ENCODE measurements at places on chromosomes 11 and 22.

DNA sequence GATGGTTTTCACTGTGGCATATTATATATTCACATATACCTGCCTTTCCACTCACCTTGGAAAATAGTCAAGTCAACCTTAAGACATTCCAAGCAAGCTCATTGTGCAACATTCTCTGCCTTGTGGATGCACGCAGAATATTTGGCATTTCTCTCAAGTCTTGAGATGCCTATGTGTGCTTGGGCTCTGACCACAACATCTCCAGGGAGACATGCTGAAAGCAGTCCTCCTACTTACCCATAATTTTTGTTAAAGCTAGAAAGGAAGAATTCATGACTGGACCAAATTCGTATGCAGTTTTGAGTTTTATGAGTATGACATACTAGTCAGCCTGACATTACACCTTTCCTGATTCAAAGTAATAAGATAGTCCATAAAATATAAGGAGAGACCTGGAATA, 684.0 kb downstream of the OPCML start:
- DNase-seq, result no peak

DNA sequence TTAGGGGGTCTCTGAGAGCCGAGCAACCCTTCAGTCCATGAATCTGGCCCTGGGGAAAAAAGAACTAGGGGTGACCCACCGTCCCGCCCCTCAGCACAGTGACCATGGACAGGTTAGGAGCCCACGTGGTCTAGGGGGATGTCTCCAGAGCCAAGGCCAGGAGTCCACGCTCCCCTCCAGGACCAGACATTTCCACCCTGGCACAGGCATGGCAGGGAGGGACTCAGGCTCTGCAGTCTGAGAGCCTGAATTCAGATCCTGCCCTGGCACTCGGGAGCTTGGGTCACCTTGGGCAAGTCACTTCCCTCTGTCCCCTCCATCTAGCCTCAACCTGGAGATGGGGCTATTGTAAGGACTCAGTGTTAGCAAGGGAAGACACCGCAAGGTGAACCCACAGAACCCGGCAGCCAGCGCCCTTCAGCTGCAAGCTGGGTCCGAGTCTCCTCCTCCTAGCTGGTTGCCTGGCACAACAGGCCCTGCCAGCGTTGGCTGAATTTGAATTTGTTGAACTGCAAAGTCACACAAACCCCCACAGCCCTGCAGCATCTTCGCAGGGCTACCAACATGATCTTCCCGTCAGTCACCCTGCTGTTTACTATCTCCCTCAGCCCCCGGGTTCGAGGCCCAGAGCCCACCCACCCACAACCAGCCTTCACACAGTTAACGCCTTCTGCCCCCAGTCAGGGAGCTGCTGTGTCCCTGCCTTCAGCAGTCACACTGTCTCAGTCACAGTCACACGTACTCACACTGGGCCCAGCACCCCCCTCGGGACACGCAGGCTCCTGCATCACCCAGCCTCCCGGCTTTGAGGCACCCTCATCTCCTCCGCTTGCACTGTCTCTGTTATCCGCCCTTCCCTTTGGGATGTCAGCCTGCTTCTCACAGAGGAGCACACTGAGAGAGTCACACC, 603 bp upstream of the PDGFB start:
- DNase-seq, result no peak

GRCh38 chr11:64372021-64372420, 13.1 kb downstream of the RPS6KA4 start:
- DNase-seq, result no peak

GRCh38 chr22:38325587-38325986, 8.4 kb upstream of the CSNK1E start:
- DNase-seq, result no peak

DNA sequence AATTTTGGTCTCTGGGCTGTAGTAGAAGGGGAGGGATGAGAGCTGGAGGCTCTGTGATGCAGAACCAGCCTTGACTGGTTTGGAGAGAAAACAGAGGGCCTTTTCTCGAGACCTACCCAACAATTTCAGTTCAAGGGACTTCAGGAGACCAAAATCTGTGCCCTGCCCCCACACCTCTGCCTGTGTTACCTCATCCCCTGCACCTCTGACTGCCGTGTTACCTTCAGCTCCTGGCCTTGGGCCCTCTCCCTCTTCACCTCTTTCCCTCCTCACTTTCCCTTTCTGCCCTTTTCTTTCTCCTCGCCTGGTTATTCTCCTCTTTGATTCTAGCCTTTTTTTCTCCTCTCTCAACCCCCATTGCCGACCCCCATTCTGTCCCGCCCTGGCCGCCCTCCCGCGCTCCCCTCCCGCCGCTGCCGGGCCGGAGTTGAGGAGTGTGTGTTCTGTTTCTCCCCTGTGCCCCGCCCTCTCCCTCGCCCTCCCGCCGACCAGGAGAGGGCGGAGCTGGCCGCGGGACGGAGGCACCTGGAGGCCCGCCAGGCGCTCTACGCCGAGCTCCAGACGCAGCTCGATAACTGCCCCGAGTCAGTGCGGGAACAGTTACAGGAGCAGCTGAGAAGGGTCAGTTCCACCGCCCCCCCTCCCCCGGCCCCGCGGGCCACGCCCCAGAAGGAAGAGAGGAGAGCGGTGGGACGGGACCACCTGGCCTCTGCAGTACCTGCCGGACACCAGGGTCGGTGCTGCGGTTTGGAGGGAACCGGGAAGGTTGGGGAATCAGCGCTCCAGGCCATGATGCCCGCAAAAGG, 27.2 kb downstream of the PHLDB1 start:
- no peak for DNase-seq

DNA sequence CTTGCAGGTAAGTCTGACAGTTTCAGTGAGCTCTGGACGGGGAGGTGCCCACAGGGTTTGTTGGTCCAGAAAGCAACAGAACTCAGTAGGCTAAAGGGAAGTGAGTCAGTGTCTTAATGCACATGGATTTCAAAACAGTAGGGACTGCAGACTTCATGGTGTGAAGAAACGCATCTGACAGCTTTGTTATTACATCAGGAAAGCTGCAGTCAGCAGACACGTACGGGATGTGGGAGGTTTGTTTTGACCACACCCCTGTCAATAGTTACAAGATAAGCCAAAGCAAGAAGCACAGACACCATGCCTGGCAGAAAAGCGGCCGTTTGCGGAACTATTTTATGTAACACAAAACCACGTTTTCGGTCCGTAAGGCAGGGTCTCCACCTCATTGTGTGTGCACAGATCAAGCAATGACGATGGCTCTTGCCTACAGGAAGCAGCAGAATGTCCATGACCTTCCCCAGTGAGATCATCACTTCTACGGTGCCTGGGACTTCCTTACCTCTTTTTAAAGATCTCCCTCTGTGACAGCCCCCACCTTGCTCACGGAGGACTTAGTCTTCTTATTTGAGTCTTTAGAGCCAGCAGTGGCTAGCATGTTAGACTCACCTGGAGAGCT, 58.2 kb upstream of the FTH1 start:
- DNase-seq, result peak; percentile 59

DNA sequence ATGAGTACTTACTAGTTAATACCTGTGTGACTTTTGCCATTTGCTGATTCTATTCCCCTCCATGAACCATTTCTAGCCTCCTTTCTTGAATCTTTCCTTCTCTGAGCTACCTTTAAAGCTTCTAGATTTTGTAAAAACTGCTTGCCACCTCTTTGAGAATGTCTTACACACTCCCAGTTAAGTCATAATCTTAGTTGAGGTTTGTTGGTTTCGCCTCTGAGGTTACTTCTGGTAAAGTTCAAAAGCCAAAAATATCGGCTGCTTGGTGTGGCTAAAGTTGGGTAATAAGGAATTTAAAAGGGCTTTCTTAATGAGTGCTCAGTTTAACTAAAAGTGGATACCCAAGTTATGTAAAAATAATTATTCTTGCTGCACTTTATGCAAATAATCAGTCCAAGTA, 10.4 kb upstream of the GLYAT start:
- no peak for DNase-seq

DNA sequence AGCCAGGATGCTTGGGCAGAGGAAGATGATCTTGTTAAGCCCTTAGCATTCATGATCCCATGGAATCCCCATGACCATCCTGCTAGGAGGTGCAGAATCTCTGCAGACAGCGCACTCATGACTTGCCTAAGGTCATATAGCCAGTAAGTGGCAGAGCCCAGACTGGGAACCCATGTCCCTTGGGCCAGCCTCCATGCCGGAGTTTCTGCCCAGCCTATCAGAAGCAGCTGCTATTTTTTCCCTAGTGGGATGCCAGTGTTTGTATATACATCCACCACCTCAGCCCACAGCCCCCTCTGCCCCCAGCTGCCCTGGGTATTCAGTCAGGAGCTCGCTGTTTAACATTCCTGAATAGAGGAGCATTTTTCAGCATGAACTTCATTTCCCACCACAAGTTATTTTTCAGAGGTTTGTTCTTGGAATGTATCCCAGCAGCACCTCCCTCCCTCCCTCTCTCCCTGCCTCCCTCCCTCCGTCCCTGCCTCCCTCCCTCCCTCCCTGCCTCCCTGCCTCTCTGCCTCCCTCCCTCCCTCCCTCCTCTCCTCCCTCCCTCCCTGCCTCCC, 34.4 kb upstream of the SUSD2 start:
- no peak for DNase-seq

- DNase-seq, result no peak
These were observed 24.0 kb upstream of the COMT start for GRCh38 chr22:19917389-19918138.

GRCh38 chr11:64571410-64572091, 19.5 kb upstream of the SLC22A12 start:
- no peak for DNase-seq
